ENCODE measurements at places on chromosomes 5 and 9.

DNA sequence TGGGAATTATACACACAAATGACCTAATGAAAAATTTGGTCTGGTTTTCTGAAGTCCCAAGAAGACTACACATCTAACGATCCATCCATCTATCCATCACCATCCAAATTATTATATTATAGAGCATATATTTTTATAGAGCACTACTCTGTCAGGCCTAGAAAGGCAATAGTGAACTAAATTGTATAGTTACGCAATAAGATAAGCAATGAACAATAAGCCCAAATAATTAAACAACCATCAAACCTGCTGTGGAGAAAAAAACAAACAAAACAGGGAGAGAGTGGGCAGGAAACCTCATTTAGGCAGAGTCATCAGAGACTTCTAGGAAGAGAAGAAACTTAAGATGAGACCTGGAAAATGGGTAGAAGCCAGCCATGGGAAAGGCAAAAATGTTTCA, 59.7 kb downstream of the MTX3 start:
- no peak for DNase-seq

- no peak for DNase-seq
These were observed 354.9 kb downstream of the DIRAS2 start for GRCh38 chr9:90287567-90288274.

DNA sequence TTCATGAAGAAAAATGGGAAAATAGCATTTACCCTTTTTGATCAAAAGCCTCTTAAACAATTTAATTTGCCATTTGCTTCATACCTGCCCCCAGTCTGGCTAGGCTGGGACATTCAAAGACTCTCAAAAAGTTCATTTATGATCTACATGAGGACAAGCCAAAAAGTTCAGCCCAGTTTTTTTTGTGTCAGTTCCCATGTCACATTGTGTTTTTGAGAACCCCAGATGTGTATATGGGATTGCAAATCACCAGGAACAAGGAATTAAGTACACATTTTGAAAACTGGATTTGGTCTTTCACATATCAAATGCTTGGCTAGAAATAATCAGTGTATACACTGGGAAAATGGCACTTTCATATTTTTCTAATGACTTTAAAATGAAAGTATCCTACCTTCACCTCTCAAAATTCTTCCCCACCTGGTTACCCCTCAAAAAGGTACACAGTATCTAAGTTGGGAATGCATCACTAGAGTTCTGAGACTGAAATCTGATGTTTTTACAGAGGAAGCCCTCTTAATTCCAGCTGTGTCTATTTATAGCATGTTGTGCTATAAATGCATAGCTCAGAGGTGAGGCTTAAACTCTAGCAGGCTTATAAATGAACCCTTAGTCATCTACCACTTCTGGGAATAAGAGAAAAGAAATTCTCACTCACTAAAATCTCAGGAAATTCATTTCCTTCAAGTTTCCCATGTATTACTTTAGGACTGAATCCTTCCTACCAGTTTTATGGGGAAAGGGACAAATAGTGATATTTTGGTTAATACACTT, 9.3 kb downstream of the STOM start:
- DNase-seq: no peak

DNA sequence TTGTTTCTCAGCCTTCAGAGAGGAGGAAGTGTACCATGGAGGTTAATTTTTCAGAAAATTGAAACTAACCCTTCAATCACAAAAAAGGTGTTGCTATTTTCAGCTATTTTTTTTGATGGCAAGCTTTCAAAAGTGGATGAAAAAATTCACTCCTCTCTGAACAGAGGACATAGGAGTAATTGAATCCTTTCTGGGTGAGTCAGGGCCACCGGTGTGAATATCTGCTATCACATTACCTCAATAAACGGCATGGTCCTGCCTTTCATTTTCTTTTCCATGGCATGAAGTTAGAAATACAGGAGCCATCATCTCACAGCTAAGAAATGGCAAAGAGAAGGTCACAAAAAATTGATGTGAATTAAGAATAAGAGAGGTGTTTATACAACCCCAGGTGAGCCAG, 90.2 kb upstream of the CCDC112 start:
- no peak for DNase-seq

- DNase-seq: no peak
These were observed 374.9 kb upstream of the IRX1 start for GRCh38 chr5:3220638-3221288.

- DNase-seq: no peak
These were observed 33.0 kb upstream of the PWWP2A start for GRCh38 chr5:160152287-160152686.

- no peak for DNase-seq
These were observed 71.8 kb downstream of the EGFLAM start for GRCh38 chr5:38330207-38330606.

GRCh38 chr9:101047848-101048397, 19.4 kb downstream of the PLPPR1 start:
- no peak for DNase-seq

GRCh38 chr5:180816608-180817534, 14.3 kb upstream of the MGAT1 start:
- no peak for DNase-seq

DNA sequence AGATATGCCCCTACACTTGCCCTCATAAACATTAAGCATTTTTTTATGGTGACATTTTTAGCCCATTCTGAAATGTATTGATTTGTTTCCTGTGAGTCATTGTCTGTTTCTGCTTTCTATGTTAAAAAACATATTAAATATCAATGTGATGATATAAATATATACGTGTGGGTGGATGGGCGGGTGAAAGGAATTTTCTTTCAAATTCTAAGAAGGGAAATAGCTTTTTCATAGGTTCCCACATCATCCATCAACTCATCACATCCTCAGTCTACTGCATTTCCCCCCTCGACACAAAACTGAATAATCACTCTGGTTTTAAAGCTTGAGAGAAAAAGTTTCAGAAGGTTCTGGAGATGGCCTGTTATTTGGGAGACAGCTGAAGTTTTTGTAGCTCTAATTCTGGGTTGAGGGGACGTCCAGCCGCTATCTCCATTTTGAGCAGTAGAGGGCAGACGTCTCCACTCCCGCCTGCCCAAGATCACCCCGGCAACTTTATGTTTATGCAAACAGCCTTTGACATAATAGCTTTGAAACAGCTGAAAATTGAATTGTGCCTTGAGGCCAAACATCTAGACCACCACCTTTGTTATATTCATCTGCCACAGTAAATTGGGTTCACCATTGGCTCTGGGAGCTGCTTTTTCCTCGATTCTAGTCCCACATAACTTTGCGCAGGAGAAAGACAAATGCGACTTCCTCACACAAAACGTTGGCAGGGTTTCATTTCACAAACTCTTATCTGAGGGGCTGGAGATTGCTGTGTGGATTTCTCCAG, 216.2 kb upstream of the CLINT1 start:
- peak; percentile 15 for DNase-seq

DNA sequence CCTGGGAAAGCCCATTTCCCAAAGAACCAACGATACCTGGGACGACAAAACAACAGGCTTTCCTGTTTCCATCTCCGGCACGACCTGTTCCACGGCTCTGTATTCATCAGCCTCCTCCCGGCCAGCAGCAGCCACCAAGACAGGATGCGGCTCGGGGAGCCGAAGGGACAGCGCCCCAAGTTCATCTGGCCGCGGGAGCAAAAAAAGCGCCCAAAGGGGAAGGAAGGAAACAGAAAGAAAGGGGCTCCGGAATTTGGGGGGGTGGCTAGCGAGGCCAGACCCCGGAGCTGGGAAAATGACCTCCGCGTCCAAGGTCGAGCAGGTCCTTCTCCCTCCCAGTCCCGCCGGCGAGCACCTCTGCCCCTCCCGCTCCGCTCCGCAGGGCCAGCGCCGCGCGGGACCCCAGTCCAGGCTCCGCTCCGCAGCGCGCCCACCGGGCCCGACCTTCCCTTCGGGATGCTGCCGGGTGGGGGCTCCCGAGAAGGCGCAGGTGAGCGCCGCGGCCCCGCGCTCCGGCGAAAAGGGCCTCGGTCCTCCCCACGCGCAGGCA, 608 bp downstream of the ELOVL7 start:
- no peak for DNase-seq

- no peak for DNase-seq
These were observed 85.0 kb downstream of the MLLT3 start for GRCh38 chr9:20537294-20537693.

GRCh38 chr9:91712811-91713210, 237.2 kb downstream of the ROR2 start:
- no peak for DNase-seq

GRCh38 chr5:99004960-99005359, 76.2 kb upstream of the CHD1 start:
- peak; percentile 39 for DNase-seq

GRCh38 chr9:6590334-6590733, 55.2 kb downstream of the GLDC start:
- no peak for DNase-seq

GRCh38 chr5:109907731-109908130, 218.0 kb downstream of the MAN2A1 start:
- no peak for DNase-seq

GRCh38 chr9:132372177-132373095, 17.6 kb upstream of the SETX start:
- no peak for DNase-seq

- no peak for DNase-seq
These were observed 440.0 kb upstream of the MPDZ start for GRCh38 chr9:13719446-13719845.

- no peak for DNase-seq
These were observed 25.6 kb upstream of the SPATA31D4 start for GRCh38 chr9:81902626-81903025.

DNA sequence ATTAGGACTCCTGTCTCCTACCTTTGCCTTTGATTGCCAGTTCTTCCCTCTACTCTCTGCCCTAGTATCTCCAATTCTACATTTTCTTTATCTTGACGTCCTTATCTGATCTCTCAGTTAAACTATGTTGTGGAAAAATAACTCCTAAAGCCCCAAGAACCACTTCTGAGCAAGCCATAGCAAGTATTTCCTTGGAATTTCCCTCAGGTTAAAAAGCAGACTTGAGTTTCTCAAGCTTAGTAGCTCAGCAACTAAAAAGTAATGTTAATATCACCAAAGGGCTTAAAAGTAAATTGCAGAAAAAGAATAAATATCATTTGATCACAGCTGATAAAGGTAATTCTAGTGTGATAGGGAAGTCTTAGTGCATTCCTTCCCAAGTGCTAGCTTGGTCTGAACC, 13.2 kb upstream of the HSPB3 start:
- no peak for DNase-seq

- peak; percentile 28 for DNase-seq
These were observed 887 bp upstream of the MAP3K1 start for GRCh38 chr5:56814361-56814962.

DNA sequence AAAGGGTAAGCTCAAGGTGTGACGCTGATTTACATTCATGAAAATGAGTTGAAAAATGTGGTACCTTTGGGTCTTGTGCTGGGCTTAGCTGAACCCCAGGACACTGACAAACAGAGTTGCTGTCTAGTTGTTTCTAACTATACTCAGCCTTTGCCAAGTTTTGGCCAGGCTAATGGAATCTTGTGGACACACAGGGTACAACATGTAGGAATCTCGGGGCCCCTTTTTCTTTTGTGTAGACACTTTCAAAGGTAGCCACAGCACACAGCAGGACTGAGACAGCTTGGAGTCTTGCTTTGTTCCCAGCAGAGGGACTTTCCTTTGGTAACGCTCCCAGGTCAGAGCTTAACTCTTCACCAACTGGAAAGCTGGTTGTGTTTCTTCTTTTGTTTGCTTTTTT, 7.8 kb downstream of the LIX1 start:
- DNase-seq: no peak

GRCh38 chr9:71858812-71859211, 52.2 kb downstream of the ABHD17B start:
- no peak for DNase-seq

DNA sequence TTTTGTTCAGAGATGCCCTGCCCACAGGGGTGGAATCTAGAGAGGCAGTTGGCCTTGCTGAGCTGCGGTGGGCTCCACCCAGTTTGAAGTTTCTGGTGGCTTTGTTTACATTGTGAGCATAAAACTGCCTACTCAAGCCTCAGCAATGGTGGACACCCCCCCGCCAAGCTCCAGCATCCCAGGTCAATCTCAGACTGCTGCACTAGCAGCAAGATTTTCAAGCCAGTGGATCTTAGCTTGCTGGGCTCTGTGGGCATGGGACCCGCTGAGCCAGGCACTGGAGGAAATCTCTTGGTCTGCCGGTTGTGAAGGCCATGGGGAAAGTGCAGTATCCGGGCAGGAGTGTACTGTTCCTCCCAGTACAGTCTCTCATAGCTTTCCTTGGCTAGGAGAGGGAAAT, 55.5 kb downstream of the MINAR2 start:
- no peak for DNase-seq

DNA sequence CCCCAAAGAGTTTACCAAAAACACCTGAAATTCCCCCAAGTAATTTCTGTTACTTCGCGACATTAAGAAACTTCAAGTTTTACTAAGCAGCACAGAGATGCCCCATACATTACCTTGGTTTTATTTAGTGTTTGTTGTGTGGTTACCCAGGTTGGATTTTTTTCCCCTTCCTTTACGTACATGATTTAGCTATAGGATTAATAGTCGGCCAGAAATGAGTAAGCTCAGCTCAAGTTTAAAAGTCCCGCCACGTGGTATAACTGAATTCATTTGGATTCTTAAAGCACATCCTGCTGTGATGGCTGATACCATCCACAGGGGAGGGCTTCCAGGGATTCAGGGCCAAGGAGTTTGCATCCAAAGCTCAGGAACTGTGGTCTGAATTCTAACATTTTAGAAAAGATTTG, 75.9 kb downstream of the DAP start:
- DNase-seq: no peak

DNA sequence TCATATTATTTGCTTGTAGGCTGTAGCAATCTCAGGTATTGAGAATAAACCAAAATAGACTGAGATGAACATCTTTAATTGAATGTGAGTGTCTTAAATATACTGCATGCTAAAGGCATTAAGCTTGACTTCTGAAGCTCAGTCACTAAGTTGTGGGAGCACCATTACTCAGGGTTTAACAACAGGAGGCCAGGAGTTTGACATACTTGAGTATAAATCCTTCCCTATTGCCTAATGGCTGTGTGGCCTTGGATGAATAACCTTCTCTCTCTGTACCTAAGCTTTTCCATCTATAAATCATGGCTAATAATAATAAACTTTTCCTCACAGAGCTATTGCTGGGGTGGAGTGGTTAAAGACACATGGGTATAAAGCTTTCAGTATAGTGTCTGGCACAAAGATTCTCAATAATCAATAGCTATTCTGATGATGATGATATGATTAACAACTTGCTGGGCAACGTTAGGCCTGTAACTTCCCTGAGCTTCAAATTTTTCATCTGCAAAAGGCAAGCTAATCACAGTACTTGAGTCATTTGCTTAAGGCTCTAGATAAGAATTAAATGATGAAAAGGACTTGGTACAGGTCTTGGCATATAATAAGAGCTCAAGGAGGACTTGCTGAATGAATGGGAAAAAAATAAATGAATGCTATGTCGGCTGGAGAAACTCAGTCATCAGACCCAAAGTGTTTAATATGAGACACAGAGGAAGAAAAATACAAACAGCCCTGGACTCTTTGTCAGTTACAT, 174.0 kb upstream of the IL12B start:
- DNase-seq: no peak
